ENCODE measurements at places on chromosomes 5 and 9.

DNA sequence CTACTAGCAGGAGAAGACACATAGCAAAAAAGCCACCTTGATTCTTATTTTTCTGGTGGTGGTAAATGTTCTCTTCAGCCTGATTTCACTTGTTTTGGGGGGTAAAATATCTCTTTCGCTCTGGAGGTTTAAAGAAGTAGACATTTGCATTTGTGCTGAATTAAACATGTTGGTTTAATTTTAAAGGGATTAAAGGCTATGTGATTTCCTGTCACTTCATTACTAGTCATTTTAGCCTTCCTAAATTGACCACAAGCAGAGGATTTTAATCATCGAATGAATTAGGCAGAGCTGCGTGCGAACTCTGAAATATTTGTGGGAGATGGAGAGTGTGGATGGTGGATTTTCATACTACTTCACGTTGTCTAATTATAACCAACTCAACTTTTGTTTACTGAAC is 4.8 kb downstream of the RASGRF2 start:
- no peak for DNase-seq

DNA sequence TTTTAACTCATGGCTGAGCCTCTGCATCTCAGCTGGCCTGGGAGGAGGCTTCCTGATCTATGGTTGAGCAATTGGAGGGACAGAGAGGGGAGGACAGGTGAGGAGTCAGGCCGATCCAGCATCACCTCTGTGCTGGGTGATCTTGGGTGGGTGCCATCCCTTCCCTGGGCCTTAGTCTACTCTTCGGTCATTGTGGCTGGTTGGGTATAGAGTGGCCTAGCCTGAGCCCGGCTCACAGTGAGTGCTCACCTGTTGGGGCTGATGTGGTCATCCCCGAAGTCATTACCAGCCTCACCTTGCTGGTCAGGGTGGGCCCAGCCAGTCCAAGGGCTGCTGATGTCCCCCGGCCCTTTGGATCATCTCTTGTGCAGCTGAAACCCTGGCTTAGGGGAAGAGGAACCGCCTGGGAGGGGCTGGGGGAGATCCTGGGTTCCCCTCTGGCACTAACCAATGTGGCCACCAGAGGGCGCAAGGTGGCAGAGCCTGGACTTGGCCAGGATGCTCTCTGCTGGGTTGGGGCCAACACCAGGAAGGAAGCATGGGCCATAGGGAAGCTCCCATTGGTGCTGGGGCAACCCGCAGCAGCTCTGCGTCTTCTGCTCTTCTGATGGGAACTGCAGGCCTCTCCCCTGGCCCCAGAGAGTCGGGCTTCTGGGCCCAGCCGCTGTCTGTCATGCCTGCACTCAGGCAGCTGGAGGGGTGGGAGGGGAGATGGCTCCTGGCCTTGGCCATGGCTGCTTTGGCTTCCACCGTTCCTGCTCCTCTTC is 17.3 kb upstream of the ODF2 start:
- peak; percentile 75 for DNase-seq

DNA sequence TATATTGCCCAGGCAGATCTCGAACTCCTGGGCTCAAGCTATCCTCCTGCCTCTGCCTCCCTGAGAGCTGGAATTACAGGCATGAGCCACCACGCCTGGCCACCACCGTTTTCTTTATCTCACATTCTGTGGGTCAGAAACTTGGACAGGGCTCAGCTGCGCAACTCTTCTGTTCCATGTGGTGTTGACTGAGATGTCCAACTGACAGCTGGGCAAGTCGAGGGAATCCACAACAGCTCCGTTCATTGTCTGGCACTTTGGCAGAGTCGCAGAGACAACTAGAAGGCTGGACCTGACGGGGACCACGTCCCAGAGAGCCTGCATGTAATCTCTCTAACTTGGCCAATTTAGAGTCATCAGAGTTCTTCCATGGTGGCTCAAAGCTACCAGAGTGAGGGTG is 36.2 kb upstream of the AOPEP start:
- no peak for DNase-seq

DNA sequence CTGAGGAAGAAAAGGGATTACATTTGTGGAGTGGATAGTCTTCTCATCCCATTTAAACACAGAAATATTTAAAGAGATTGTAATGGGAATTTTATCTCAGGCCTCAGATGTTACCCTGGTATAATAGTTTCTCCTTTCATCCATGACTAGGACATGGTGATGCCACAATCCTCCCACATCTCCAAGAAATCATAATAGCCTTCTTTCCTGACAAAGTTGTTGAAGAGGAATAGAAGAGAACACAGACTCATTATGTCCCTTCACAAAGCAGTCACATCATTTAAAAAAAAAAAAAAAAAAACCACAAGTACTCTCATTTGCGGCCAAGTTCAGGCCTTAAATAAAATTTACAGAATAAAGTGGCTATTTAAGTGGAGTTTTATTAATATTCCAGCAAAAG is 359.6 kb downstream of the DEPDC1B start:
- DNase-seq: no peak

- DNase-seq: no peak
These were observed 10.4 kb downstream of the TNIP1 start for GRCh38 chr5:151070449-151070848.

- no peak for DNase-seq
These were observed 367.8 kb upstream of the SPATA31A5 start for GRCh38 chr9:60546406-60546805.
